Ovary (tissue), 10 donors: ENCODE measurements at places on chromosomes 7 and 10. TPM values are rescaled to one million over a fixed set of nuclear protein-coding genes. Genes with fewer than 3 reads are reported as not detected.

The EIF3B gene
- total RNA-seq, result 133 TPM

The DYNC1I1 gene
- 19.3 TPM for total RNA-seq

The MUC12 gene
- total RNA-seq, result 0.62 TPM

The OR2A1 gene
- 1.1 TPM for total RNA-seq

The GCK gene
- 0.75 TPM for total RNA-seq

The SORBS1 gene
- total RNA-seq, result 10.7 TPM

The SCIN gene
- total RNA-seq, result 3.4 TPM

The TAS2R41 gene
- 0.50 TPM for total RNA-seq
